ENCODE measurements at places on chromosomes 2 and 18.

DNA sequence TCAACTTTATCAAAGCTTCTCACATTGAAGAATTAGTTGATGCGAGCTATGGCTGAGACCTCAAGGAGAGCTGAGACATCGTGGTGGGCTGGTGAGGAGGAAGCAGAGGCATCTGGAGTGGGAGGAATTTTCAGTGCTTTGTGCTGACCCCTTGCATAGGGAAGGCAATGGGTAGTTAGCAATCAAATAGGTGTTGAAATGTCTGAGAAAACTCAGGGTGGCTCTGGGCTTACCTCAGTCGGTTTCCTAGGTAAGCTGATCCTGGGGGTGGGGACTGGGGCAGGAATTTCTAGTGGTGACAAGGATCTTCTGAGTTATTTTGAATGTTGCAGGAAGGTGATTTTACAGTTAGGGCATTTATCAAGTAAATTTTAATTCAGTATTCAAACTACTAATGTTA is 20.7 kb upstream of the DPP10 start:
- no peak for DNase-seq

- no peak for DNase-seq
Measured at GRCh38 chr2:172470958-172471922, 43.9 kb downstream of the ITGA6 start.

- DNase-seq = no peak
Measured at GRCh38 chr2:182619276-182619675, 96.8 kb upstream of the DNAJC10 start.

DNA sequence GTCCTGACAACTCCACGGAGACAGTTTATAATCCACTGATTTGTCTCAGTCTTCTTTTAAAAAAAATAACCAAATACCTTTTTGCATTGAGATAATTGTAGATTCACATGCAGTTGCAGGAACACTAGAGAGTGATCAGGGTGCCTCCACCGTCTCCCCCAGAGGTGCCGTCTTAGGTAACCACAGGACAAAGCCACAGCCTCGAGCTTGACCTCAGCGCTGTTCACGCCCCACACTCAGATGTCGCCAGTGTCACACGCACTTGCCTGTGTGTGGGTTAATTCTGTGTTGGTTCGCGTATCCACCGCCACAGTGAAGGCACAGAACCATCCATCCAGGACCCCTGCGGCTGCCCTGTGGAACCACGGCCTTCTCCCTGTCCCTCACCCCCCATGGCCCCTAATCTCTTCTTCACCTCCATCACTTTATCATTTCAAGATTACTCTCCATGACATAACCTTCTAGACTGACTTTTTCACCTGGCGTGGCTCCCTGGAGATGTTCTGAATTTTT is 295.0 kb upstream of the HDAC4 start:
- DNase-seq = no peak

DNA sequence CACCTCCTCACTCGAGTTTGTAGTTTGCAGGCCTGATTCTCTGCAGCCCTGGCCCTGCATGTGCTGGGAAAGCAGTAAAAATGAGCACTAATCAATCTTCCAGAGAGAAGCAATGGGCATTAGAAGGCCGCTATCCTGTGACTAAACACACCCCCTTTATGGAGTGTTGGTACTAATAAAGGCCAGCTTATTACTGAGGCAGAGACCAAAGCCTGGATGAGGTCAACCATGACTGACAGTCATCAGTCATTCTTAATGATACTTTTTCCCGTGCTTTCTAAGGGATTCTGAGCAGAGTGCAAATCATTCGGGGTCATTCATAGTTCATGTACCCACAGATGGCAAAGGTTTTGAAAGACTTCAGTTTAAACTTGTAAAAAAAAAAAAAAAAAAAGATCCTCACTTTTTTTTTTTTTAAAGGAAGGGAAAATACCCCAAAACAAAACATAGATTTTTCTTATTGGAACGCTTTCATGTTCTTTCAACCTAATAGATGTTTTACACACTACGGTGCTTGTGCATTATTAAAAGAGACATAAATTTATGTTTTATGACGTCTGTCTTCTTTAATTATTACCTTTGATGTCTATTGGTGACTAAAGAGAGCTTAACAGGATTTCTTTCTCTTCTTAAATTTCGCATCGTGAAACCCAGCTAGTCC is 13.2 kb downstream of the TSHZ1 start:
- DNase-seq = no peak

DNA sequence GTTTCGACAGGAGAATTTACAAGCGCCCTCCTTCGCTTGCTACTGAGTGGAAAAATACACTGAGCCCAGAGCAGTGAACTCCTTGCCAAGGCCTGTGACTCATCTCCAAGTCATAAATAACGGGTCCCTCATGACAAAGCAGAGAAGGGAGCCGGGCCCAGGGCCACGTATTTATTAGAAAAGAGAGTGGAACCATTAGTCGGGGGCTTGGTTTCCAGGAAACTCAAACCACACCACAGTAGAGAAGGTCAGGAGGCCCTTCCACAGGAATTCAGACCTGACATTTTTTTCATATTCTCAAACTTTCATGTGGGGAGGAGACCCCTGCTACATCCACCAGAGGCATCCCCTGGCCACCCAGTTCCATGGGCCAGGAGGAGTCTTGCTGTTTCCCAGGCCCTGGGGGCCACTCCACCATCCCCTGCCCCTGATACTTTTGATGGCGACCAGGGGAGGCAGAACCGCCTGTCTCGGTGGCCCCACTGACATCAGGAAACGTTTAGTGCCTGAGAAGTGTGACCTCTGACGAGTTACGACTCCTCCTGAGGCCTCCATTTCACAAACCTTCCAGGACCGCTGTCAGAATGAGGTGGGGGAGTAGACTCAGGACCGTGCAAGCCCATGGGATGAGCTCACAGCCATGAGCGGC is 289.7 kb downstream of the DYSF start:
- DNase-seq = no peak

DNA sequence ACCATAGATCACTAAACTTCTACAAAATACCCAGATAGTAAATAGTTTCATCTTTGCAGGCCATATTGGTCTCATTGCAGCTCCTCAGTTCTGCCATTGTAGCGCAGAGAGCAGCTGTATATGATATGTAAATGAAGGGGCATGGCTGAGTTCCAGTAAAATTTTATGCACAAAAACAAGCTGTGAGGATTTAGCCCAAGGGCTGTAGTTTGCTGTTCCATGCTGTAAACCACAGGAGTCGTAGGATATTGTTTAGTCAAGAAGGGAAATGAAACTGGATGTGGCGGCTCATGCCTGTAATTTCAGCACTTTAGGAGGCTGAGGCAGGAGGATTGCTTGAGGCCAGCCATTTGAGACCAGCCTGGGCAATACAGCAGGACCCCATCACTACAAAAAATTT is 83.0 kb downstream of the MGAT5 start:
- DNase-seq = no peak

DNA sequence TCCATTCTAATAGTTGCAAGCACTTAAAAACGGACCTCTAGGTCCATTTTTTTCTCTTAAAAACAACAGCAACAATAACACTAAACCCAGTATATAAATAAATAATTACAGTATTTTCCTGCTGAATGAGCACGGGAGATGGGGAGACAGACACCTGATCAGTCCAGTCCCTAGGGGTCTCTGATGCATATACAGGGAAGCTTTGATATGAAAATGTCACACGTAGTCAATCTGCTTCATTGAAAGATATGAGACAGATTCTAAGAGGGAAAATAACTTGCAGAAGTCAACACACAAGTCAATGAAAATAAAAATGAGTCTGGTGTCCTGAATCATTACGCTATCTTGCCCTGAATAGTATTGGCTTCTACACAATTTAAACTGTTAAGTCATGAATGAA is 523.3 kb upstream of the SLC8A1 start:
- DNase-seq = no peak

- no peak for DNase-seq
Measured at GRCh38 chr2:188415754-188416083, 124.0 kb downstream of the GULP1 start.

- DNase-seq = no peak
Measured at GRCh38 chr2:237064203-237065070, 21.3 kb upstream of the COPS8 start.

DNA sequence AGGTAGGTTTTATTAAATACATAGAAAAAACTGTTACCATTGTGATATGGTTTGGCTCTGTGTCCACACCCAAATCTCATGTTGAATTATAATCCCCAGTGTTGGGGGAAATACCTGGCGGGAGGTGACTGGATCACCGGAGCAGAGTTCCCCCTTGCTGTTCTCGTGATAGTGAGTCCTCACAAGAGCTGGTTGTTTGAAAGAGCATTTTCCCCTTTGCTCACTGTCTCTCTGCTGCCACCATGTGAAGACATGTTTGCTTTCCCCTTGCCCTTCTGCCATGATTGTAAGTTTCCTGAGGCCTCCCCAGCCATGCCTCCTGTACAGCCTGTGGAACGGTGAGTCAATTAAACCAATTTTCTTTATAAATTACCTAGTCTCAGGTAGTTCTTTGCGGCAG is 352.7 kb upstream of the SLC39A10 start:
- DNase-seq = no peak

DNA sequence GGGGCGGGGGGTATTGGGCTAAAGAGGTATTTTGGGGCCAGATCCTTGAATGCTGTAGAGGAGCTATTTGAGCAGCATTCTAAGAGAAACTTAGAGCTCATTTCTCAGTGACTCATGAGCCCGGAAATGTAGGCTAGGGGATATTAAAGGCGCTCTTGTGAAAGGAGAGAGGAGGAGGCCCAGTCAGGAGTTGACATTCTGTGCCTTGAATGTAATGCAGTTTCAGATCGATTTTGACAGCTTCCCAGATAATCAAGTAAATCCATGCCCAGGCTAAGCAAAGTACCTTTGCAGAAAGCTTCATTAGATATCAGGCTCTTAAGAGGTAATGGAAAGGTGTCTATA is 1.5 kb downstream of the CAB39 start:
- no peak for DNase-seq

DNA sequence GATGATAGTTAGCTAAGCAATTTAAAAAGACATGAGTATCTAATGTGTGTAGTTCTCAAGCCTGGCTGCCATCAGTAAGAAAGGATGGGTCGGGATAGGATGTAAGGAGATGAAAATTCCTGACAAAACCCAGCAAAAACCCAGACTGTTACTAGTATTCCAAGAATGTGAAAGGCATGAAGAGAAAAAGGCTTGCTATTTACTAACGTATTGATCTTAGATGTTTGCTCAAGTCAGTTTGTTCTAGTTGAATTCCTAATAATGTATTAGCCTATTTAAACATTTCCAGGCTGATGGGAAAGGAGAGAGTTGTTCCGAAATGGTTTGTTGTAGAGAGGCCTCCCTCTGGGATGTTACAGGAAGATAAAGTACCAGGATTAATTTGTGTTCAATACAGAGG is 88.2 kb downstream of the ZNF532 start:
- DNase-seq = no peak

DNA sequence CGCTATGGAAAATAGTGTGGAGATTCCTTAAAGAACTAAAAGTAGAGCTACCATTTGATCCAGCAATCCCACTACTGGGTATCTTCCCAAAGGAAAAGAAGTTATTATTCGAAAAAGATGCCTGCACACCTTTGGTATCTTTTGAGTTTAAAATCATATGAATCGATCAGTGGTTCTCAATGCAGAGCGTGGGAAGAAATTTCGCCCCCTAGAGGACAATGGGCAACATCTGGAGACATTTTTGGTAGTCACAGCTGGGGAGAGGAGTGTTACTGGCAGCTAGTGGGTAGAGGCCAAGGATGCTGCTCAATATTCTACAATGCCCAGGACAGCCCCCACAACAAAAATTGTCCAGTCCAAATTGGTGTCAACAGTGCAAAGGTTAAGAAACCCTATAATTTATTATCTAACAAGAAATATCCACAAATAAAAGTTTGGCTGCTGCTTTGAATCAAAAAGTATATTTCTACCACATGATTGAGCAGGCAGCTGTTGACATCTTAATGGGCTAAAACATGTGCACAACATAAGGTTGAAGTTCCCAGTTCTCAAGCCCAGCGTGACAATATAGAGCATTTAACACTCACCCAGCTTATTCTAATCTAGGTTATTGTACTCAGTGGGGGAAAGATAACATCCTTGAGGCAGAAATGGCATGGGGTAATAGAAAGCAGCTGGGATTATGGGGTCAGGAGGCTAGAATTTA is 425.7 kb downstream of the LRATD1 start:
- DNase-seq = no peak

DNA sequence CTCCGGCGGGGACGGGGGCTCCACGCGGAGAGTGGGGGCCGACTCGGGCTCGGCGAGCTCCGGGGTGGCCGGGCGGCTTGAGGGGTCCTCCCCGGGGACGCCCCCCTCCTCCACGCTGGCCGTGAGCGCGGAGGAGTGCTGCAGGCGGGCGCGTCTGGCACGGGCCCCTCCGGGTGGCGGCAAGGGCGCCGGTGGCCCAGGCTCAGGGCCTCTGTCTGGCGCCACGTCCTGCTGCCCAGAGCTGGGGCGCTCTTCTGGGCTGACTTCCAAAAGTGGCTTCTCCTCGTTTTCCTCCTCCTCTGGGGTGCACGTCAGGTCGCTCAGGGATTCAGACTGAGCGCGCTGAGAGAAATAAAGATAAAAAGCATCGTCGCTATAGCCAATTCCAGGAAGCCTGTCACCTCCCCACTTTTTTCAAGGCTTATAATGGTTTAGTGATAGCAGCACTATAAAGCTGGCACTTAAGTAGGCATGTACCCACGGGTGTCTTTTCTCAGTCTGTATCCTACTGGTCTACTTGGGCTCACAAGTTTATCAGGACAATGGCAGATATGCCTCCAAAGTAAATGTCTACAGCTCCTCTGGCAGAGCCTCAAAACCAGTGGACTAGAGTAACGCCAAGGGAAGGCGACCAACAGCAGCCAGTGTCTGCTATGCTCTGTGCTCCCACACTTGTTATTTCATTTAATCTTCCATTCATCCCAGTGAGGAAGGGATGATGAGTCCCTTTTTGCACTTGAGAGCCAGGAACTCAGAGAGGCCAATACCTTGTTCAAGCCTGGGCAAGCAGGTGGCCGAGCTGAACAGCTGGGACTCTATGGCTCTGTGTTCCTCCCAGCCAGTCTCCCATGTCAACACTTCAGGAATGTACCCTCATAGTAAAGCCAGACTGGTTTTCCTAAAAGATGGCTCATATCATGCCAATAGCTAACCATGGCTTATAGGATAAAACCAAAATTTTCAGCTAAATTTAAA is 92.6 kb upstream of the MGAT4A start:
- no peak for DNase-seq
